ENCODE measurements at places on chromosomes 11 and 22.

DNA sequence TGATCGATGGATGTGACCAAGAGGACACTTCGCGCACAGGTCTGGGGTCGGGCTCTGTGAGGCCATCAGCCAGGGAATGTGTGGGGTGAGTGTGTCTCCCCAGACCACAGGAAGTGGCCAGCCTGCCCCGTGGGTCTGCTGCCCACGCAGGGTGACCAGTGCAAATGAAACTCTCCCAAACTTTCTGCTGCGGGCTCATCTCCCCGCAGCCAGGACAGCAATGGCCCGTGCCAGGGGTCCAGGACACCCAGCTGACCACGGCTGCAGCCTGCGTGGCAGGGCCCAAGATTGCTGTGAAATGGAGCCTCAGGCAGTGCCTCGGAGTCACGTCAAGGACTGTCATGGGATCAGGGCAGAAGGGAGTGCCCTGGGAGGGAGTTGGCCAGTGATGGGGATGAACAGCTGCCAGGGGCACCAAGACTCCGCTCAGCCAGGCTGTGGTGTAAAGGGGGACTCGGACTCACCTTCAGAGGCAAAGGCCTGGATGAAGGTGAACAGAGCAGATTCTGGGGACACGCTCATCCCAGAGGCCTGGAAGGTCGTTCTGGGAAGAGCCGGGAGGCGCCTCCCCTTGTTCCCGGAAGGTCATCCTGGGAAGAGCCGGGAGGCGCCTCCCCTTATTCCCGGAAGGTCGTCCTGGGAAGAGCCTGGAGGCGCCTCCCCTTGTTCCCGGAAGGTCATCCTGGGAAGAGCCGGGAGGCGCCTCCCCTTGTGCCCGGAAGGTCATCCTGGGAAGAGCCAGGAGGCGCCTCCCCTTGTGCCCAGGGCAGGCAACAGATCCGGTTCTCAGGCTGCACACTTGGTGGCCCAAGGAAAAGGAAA is 252.6 kb downstream of the BRD1 start:
- DNase-seq = no peak

DNA sequence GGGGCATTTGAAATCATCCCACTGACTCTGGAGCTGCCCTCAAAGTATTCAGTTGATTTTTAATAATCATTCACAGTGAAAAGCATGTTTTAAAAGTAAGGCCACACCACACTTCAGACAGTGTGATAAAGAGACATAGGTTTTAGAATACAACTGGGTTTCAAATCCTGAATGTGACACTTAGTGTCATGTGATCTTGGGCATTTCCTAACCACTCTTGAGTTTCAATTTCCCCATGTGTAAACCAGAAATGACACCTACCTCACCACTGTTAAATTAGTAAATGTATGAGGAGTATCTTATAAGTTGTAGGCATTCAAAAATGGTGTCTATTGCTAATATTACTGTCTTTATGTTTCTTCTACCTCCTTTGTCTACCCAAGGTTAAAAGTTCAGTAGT is 5.4 kb downstream of the TMEM123 start:
- no peak for DNase-seq

- DNase-seq = no peak
Observed at GRCh38 chr22:31046539-31047226, 34.4 kb upstream of the SMTN start.

DNA sequence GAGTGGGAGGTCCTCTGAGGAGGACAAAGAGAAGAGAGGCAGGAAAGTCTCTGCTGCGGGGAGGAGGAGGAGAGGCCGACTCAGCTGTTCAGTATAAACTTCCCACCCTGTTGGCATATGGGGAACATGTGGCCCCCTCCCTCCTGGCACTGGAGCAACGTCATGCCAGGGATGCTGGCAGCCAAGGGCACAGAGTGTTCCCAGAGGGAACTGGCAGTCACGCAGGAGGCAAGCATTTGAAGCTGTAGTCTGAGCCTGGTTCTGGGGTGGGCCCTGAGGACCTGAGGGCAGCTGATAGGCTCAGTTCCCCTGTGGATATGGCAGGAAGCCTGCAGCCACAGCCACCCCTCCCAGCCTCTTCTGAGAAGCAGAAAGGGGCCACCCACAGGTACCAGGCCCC is 67.1 kb upstream of the TSPAN18 start:
- DNase-seq = no peak

DNA sequence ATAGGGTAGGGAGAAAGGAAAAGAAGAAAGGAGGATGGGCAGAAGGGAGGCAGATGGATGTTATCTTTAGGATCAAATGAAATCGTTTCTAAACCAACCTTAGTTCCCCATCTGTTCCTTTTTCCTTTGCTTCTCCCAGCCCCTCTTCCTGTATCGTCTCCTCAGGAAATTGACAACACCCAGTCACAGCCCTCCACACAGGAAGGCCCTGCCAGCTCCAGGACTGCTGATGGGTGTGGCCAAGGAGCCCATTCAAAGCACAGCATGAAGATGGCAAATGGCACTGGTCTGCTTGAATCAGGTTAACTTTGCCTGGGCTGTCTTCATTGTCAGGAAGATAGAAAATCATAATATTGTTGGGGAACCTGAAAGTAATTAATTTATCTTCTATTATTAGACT is 164.8 kb downstream of the C11orf87 start:
- no peak for DNase-seq

DNA sequence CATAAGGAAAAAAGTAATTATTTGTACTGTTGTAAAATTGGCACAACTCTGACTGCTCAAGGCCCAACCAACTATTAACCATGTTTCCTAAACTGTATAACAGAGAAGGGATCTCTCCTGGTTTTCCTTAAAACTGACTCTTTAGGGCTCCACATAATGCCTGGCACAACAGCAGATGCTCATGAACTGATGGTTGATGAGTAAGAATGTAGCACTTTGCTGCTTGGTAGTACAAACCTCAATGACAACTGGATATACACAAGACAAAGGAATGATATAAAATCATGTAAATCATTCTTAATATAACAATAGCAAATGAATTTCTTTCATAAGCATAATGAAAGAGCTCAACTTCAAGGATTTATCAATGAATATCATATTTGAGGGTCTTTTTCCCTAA is 11.7 kb downstream of the MSANTD2 start:
- DNase-seq = no peak

DNA sequence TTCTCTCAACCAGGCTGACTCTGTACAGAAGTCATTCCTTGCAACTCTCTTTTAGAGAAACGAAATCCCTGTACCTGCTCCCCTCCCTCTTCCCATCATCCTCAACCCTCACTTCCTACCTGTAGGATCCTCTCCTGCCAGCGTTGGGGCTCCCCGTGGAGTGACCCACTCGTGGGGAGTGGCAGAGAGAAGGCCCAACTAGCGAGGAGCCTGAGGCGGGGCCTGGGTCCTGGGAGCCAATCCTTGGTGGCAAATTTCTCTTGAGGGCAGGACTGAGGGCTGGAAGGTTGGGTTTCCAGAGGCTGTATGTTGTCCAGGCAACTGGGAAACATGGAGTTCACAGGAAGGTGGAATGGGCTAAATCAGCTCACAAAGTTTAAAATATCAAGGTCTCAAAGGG is 10.4 kb downstream of the NHERF4 start:
- no peak for DNase-seq

DNA sequence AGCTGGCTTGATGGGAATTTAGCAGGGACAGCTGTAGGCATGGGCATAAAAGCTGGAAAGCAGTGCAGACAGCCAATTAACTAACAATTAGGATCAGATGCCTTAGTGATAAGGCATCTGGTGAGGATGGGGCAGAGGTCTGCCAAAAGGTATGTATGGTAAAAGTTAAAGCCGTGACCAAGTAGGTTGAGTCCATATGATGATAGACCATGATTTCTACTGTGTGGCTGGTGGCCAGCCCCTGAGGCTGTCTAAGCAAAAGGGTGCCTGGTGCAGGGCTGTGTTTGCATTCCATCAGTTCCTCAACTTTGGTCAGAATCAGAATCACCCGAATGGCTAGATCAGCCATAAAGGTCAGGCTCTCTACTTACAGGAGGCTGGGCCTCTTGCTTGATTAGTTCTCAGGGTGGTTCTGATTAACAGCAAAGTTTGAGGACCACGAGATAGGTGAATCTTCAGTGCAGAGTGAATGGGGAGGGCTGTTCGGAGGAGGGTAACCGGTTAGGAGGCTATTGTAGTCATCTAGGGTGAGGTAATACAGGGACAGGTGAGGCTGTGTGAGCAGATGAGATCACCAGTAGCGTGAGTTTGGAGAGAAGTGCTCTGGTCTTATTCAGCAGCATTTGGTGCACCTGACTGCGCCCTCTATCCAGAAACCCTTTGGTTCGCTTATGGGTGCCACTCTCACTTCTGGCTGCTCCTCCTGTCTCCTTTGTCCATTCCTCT is 27.2 kb downstream of the PPFIBP2 start:
- DNase-seq = no peak

GRCh38 chr11:17653611-17654010 is 65.8 kb upstream of the MYOD1 start:
- no peak for DNase-seq

DNA sequence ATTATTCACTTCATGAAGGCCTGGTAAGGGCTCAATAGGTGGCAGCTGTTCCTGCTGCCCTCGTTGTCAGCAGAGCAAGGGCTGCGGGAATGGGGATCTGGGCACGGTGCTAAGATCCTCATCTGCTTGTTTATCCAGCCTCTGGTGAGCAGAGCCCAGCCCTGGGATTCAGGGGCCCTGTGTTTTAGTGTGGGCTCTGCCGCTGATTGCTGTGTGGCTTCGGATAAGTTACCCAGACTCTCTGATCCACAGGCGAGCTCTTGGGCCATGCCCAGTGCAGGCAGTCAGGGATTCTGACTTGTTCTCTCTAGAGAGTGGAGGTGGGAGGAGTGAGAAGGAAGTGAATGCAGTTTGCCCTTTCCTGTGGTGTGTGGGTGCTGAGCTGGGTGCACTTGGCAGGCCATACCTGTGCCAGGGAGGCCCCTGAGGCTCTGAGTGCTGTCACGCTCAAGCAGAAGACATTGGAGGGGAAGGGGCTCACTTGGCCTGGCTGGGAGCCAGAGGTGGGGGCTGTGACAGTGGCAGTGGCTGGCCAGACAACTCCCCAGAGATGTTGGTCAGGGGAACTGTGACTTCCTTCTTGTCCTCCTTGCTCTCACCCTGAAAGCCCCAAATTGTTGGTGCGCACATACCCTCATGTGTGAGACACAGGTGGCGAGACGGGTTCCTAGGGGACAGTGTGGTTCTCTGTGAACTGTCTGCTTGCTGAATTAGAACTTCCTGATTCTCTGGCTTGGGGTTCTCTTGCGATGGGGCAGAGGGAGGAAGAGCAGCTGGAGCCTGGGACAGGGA is 43.7 kb downstream of the CD82 start:
- no peak for DNase-seq

GRCh38 chr22:30291058-30291892 is 2.0 kb upstream of the CASTOR1 start:
- no peak for DNase-seq

DNA sequence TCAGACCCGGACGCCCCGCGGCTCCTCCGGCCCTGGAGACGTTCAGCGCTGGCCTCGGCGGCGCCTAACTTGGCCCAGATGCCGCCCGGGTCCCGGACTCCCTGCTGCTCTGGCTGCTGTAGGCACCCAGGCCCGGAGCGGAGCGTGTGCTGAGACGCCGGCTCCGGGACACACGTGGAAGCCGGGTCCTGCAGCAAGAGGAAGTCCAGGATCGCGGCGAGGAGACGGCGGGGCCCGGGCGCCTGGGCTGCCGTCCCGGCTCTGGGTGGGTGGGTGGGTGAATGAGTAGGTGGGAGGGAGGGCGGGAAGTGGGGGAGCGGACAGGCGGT is 223 bp downstream of the WT1 start:
- DNase-seq = no peak

DNA sequence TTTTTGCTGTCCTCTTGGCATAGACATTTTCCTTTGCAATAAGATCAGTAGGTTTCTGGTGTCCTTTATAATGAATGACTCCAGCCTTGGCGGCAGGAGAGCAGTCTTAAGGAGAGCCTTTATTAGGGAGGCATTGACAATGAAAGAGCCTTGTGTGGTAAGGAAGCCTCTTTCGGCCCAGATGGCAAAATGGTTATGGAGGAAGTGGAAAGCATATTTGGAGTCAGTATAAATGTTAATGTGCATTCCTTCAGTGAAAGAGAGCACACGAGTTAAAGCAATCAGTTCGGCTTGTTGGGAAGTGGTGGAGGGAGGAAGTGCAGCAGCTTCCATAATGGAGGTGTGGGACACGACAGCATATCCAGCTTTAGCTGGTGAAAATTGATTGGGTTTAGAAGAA is 18.1 kb upstream of the ANO1 start:
- no peak for DNase-seq

GRCh38 chr11:15969701-15970329 is 386.5 kb downstream of the SOX6 start:
- DNase-seq = no peak

- no peak for DNase-seq
Observed at GRCh38 chr11:91700854-91701253, 523.8 kb upstream of the FAT3 start.

DNA sequence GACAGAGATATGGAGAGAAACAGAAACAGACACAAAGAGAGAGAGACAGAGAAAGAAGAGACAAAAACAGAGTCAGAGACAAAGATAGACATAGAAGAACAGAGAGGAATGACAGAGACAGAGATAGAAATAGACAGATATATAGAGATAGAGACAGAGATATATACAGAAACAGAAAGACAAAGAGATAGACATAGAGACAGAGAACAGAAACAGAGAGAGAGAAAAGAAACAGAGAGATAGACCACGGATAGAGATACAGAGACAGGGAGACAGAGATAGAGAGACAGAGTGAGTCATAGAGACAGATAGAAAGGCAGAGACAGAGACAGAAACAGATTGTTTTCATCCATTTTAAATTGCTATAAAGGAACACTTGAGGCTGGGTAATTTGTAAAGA is 12.3 kb upstream of the MPEG1 start:
- no peak for DNase-seq

DNA sequence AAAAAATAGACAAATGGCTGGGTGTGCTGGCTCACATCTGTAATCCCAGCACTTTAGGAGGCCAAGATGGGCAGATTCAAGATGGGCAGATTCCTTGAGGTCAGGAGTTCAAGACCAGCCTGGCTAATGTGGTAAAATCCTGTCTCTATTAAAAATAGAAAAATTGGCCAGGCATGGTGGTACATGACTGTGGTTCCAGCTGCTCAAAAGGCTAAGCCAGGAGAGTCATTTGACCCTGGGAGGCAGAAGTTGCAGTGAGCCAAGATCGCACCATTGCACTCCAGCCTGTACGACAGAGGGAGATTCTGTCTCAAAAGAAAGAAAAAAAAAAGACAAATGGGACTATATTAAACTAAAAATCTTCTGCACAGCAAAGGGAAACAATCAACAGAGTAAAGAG is 55.4 kb downstream of the USP35 start:
- no peak for DNase-seq

DNA sequence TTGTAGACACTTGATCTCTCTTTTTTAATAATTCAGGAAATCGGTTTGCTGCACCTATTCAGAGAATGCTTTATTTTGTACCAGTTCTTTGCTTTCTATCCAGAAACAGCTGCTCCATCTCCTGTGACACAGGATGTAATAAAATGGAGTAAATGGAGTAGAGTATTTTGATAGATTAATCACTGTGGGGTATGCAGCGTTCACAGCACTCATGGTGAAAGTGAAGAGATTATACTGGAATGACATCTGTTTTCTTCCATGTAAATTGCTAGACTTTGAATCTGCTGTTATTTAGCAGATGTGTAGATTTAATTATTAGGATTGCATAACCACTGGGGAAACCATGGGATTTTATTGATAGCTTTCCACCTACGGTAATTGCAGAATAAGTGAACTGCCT is 227.3 kb upstream of the ARHGAP42 start:
- DNase-seq = no peak

- DNase-seq = no peak
Observed at GRCh38 chr11:59625703-59626102, 10.1 kb upstream of the OSBP start.

All from HS-27A (cell line).